ENCODE measurements at places on chromosomes 5 and 9.

- DNase-seq, result peak; percentile 92
Measured at GRCh38 chr5:6632888-6633468, at the start of the genes NSUN2 and SRD5A1. TSS of gene NSUN2 (minus strand) at chr5:6633044. CDS start at chr5:6632979, 65 bp downstream. TSS of gene SRD5A1 (plus strand) at chr5:6633440. CDS start at chr5:6633577, 137 bp downstream.

DNA sequence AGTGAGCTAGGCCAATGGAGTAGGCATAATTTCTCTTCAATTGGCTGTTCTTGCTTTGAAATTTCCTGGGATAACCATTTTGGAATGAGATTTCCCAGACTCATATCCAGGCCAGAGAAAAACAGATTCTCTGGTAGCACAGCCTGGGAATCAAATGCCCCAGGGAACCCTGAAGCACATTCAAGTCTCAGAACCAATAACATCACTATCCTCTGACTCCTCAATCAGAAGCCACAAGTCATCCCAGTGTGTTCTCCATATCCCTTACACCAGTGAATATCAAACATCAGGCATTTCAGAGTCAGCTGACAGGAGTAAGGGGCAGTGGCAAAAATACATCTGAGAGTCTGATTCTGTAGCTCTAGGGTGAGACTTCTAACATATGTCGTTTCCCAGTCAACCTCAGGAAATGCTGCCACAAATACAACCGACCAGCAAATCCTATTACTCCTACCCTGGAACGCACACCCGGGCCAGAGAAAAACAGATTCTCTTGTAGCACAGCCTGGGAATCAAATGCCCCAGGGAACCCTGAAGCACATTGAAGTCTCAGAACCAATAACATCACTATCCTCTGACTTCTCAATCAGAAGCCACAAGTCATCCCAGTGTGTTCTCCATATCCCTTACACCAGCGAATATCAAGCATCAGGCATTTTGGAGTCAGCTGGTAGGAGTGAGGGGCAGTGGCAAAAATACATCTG lies 537.7 kb upstream of the NMUR2 start:
- DNase-seq, result no peak

DNA sequence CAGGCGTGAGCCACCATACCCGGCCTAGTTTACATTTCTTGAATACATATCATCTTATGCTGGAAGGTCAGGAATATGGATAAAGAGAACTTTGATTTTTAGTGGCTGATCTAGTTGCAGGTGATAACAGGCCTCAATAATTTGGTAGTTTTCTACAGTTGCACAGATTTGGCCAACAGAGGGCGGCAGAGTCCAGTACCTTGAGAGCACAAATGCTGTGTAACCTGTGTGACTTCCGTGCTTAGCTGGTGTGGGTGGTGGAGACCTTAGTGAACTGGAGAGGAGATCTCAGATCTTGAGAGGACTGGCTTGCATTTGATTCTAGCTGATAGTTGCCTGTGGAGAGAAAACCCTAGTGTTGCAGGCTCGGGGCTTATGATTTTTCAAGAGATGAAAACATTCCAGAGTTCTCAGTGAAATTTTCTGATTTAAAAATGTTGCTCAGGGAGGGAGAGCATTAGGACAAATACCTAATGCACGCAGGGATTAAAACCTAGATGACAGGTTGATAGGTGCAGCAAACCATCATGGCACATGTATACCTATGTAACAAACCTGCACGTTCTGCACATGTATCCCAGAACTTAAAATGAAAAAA lies 17.4 kb upstream of the GPR151 start:
- DNase-seq, result peak; percentile 55

GRCh38 chr9:4666042-4666699 lies at the start of gene SPATA6L:
TSS of gene SPATA6L (minus strand) at chr9:4666480. CDS start at chr9:4666250, 230 bp downstream.
- DNase-seq, result peak; percentile 25

DNA sequence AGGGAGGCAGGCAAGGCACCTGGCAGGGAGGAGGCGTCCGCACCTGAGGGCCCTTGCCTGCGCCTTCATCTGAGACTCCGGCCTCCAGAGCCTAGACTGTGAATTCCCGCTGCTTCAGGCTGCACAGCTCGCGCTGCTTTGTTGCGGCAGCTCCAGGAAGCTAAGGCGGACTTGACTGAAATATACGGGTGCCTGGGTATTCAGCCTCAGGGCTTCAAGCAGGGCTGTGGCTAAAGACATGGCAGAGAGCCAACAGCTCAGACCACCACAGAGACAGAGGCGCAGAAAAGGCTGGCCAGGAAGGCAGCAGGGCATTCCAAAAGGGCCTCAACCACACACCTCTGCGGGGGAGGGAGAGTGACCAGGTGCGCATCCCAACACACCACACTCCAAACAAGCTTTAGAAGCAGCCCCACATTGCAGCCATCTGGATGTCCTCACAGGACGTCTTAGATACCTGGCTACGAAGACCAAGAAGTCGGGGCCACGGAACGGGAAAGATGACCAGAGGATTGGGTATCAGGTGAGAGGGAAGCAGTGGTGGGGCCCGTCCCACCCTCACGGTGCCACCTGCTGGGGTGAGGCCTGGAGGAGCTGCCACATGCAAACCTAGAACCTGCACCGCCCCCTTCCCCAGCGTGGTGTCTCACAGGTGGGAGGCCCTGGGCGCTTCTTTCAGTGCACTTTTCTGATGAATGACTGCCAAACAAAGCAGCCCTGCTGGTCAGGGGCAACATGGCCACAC lies 1.7 kb upstream of the DPH7 start:
- no peak for DNase-seq
